ENCODE measurements at places on chromosomes 2 and 18. TPM values are rescaled to one million over a fixed set of nuclear protein-coding genes. Genes with fewer than 3 reads are reported as not detected.

DNA sequence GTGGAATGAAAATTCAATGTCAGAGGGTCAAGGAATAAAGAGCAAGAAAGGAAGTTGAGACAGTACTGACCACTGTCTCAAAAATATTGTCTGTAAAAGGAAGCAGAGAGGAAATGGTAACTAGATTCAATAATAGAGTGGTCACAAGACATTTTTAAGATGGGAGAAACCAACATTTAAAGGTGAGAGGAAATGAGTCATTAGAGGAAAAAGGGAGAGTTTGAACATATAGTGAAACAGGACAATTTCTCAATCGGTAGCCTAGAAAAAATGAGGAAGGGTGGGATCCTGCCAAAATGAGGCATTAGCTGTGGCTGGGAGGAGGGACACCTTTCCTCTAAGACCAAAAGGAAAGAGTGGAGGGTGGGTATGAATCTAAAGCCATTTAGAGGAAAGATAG, 288.5 kb downstream of the SP3 start:
- H3K4me3 ChIP-seq, result no peak overlapping the region
- H3K27ac ChIP-seq, result no peak overlapping the region
- DNase-seq, result no peak
- H3K36me3 ChIP-seq, result no peaks in the 10 kb centered on the region
- no peaks in the 10 kb centered on the region for H3K4me1 ChIP-seq

DNA sequence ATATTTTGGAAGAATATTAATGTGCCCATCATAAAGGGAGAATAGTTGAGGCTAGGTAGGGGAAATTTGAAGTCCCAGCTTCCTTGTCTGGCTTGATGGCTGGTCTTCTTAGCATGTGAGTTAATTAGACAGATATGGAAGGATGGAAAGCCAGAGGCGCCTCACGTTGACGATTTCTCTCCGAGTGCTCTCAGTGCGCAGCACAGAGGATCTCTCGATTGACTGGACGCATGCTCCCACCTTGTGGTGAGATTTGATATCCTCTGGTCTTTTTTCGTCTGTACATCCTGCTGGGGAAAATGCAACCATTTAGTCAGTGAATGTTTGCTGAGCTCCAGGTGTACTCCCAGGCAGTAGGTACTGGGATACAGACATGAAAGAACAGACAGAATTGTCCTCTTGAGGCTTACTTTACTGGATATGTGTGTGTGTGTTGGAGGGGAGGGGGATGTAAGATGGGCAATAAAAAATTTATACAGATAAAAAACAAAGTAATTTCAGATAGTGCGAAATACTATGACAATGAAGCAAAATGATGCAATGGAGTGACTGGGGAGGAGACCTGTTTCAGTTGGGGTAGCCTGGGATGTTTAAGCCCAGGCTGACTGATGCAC, 66.9 kb upstream of the ZNG1B start:
- no peaks in the 10 kb centered on the region for H3K36me3 ChIP-seq
- peaks cover under 1% of the 10 kb centered on the region for H3K4me1 ChIP-seq
- no peak for DNase-seq
- no peak overlapping the region for H3K4me3 ChIP-seq
- no peaks in the 10 kb centered on the region for H3K27me3 ChIP-seq

DNA sequence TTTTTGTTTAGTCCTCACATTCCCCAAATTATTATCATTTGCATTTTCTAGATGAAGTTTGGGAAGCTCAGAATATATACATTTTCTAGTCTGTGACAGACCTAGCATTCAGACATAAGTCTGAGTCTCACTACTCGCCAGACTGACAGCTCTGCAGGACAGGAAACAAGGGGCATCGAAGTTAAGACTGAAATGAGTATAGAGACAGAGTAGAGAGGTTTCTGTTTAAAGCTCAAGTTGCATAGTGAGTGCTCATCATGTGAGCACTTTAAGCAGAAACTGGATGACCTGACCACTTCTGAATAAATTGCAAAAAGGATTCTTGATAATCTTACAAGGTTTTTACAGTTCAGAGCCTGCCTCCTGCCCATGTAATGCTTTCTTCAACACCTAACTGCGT, 1.1 kb downstream of the HADHB start:
- no peaks in the 10 kb centered on the region for H3K27me3 ChIP-seq
- H3K36me3 ChIP-seq, result no peaks in the 10 kb centered on the region
- H3K27ac ChIP-seq, result peak overlapping the region; percentile 100
- H3K4me3 ChIP-seq, result peak overlapping the region; percentile 89
- H3K4me1 ChIP-seq, result peaks cover 47% of the 10 kb centered on the region

DNA sequence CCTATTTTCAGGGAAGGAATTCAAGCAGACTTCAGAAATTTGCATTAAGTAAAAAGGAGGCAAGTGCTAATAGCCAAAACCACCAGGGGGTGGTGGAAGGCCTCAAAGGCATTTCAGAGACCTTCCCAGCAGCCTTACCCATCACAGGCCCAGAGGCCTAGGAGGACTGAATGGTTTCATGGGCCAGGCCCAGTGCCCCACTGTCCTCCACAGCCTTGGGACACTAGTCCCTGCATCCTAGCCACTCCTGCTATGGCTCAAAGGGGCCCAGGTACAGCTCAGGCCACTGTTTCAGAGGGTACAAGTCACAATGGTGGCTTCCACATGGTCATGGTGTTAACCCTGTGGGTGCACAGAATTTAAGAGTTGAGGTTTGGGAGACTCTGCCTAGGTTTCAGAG, 58.6 kb upstream of the CHAC2 start:
- H3K4me3 ChIP-seq, result no peak overlapping the region
- no peaks in the 10 kb centered on the region for H3K27me3 ChIP-seq
- peaks cover 17% of the 10 kb centered on the region for H3K36me3 ChIP-seq
- no peak for DNase-seq
- no peak overlapping the region for H3K27ac ChIP-seq

DNA sequence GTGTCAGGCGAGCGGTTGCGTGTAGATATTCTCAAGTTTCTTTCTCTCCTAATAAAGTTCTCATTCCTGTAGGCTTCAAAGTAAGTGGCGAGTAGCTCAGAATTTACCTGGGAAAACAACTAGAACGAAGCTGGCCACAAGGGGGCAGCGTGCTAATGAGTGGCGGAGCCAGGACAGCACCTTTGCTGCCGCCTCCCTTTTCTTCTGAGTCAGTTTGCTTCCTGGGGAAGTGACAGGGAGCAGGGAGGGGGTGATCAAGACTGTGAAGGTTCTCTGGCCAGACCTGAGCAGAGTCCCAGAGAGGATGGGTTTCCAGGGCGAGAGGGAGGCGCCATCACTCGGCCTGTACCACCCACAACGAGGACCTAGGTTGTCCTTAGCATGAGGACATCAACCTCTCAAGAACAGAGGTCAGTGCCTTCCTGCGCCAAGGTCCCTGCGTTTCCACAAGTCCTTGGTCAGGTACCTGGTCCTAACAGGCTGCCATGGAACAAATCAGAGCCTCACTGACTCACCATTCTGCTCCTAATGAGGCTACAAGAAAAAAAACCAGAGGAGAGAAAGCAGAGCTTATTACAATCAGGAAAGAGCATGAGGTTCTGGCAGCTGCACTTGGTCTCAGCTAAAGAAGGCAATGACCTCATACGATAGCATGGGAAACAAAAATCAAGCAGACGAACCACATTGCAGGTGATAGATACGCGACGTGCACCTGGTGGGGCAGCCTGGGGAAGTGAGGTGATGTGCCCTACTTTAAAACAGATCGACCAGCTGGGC, 98.7 kb downstream of the PLB1 start:
- H3K27ac ChIP-seq, result peak overlapping the region; percentile 65
- H3K4me1 ChIP-seq, result peaks cover 9% of the 10 kb centered on the region
- peak overlapping the region; percentile 3 for H3K4me3 ChIP-seq
- H3K36me3 ChIP-seq, result no peaks in the 10 kb centered on the region
- no peaks in the 10 kb centered on the region for H3K27me3 ChIP-seq

DNA sequence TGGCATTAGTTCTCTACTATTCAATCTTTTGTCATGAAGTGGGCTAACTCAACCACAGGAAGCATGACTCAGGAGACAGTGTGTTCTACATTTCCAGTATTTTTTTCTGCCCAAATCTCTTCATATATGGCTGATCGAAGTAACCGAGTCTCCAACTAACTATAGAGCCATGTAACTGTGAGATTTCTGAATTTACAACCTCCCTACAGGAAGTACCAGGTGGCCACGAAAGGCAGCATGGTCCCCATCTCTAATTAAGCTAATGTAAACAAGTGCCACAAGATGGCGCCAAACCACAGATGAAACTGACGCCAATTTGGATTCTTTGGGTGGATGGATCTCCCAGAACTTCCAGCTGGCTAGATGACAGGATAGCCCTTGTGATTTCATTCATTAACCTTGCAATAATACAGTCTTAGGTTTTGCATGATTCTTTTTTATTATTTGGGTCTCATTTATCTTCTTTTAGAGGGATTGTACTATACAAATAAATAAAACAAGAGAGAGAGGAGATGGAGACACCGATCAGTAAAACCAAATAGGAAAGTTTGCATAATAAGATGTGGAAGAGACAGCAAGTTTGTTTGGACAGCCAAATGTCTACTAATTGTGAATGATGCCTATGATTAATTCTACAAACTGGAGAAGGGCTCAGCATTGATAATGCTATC, 18.3 kb upstream of the ARHGAP15 start:
- no peak overlapping the region for H3K4me3 ChIP-seq
- no peak overlapping the region for H3K27ac ChIP-seq
- H3K36me3 ChIP-seq, result no peaks in the 10 kb centered on the region
- H3K4me1 ChIP-seq, result no peaks in the 10 kb centered on the region
- DNase-seq, result no peak

GRCh38 chr2:191961556-191961955, 114.7 kb upstream of the CAVIN2 start:
- H3K27ac ChIP-seq, result no peak overlapping the region
- no peak for DNase-seq
- H3K4me3 ChIP-seq, result no peak overlapping the region
- peaks cover 17% of the 10 kb centered on the region for H3K4me1 ChIP-seq
- H3K27me3 ChIP-seq, result no peaks in the 10 kb centered on the region

DNA sequence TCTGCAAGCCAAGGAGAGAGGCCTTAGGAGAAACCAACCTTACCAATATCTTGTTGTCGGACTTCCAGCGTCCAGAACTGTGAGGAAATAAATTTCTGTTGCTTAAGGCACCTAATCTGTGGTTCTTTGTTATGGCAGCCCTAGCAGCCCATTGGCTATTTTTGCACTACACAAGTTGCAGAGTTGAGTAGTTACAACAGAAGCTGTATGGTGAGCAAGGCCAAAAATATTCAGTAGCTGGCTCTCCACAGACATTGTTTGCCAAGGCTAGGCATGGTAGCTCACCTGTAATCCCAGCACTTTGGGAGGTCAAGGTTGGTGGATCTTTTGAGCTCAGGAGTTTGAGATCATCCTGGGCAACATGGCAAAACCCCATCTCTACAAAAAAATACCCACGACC, 27.1 kb upstream of the SCYGR1 start:
- H3K27ac ChIP-seq, result no peak overlapping the region
- H3K4me1 ChIP-seq, result peaks cover 8% of the 10 kb centered on the region
- no peaks in the 10 kb centered on the region for H3K27me3 ChIP-seq

- H3K4me1 ChIP-seq, result no peaks in the 10 kb centered on the region
- no peak overlapping the region for H3K4me3 ChIP-seq
- no peaks in the 10 kb centered on the region for H3K27me3 ChIP-seq
- no peaks in the 10 kb centered on the region for H3K36me3 ChIP-seq
- no peak for DNase-seq
These were observed 30.6 kb downstream of the ORC4 start for GRCh38 chr2:147989809-147990403.

GRCh38 chr2:7930800-7931635, 750.8 kb upstream of the ID2 start:
- no peak overlapping the region for H3K4me3 ChIP-seq
- H3K27me3 ChIP-seq, result no peaks in the 10 kb centered on the region
- no peaks in the 10 kb centered on the region for H3K4me1 ChIP-seq
- H3K27ac ChIP-seq, result no peak overlapping the region
- DNase-seq, result no peak
- no peaks in the 10 kb centered on the region for H3K36me3 ChIP-seq

DNA sequence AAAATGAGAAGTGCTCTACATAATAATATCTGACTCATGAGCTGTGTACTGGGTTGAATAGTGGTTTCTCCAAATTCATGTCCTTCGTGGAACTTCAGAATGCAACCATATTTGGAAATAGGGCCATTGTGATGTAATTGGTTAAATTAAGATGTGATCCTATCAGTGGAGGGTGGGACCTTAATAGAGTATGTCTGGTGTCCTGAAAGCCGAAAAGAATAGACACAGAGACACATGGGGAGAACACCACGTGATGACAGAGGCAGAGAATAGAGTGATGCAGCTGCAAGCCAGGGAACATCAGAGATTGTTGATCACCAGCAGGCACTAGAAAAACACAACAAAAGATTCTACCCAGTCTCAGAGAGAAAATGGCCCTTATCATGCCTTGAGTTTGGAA, 310.1 kb downstream of the EXOC6B start:
- no peaks in the 10 kb centered on the region for H3K4me1 ChIP-seq
- no peak overlapping the region for H3K4me3 ChIP-seq
- DNase-seq, result no peak
- no peak overlapping the region for H3K27ac ChIP-seq

GRCh38 chr18:24319757-24320156, 77.9 kb downstream of the OSBPL1A start:
- H3K36me3 ChIP-seq, result no peaks in the 10 kb centered on the region
- no peak overlapping the region for H3K4me3 ChIP-seq
- no peaks in the 10 kb centered on the region for H3K27me3 ChIP-seq
- H3K4me1 ChIP-seq, result no peaks in the 10 kb centered on the region

GRCh38 chr2:2663401-2664036, 332.4 kb upstream of the MYT1L start:
- no peaks in the 10 kb centered on the region for H3K27me3 ChIP-seq
- DNase-seq, result no peak
- H3K36me3 ChIP-seq, result no peaks in the 10 kb centered on the region
- no peak overlapping the region for H3K4me3 ChIP-seq
- H3K4me1 ChIP-seq, result no peaks in the 10 kb centered on the region

Gene ATP6V1B1
- total RNA-seq, result 2.1 TPM

Gene SOX11
- total RNA-seq, result 0.84 TPM

Gene RANBP2
- total RNA-seq, result 77.0 TPM

Gene NGEF
- not detected for total RNA-seq

Gene PDK1
- total RNA-seq, result 6.0 TPM

Gene SGPP2
- 38.1 TPM for total RNA-seq

Gene MTLN
- total RNA-seq, result 53.3 TPM

Gene SLC23A3
- total RNA-seq, result 3.1 TPM

Gene SPP2
- total RNA-seq, result not detected

Gene GCKR
- total RNA-seq, result not detected
